Activated CD8-positive, alpha-beta memory T cell treated with anti-CD3 and anti-CD28 coated beads, Interleukin-2, amount 10 ng/mL, durations not matched to agents 7 days and 5 days (primary cell): ENCODE measurements at places on chromosomes 11 and 22.

DNA sequence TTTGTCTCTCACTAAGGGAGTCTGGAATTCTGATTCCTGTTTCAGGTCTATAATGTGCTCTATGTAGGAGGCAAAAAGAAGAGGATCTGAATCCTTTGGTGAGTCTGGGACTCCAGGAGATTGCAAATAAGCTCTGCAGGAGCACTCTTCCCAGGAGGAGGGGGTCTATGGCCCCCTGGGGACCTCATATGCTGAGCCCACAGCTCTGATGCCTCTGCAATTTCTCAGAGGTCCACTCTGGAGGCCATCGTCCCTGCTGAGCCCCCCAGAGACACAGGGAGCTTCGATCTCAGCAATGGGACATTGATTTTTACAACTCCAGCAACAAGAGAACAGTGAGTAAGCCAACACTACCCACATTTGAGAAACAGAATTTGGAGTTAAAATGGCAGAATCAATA, 20.2 kb upstream of the NRGN start:
- H3K27ac ChIP-seq: no peak overlapping the region
- no peaks in the 10 kb centered on the region for H3K36me3 ChIP-seq
- H3K27me3 ChIP-seq: peaks cover 73% of the 10 kb centered on the region
- no peak for DNase-seq

- H3K27me3 ChIP-seq: no peaks in the 10 kb centered on the region
- no peaks in the 10 kb centered on the region for H3K36me3 ChIP-seq
- H3K4me3 ChIP-seq: no peak overlapping the region
- no peak for DNase-seq
Measured at GRCh38 chr11:44765676-44766075, 38.9 kb downstream of the TSPAN18 start.

DNA sequence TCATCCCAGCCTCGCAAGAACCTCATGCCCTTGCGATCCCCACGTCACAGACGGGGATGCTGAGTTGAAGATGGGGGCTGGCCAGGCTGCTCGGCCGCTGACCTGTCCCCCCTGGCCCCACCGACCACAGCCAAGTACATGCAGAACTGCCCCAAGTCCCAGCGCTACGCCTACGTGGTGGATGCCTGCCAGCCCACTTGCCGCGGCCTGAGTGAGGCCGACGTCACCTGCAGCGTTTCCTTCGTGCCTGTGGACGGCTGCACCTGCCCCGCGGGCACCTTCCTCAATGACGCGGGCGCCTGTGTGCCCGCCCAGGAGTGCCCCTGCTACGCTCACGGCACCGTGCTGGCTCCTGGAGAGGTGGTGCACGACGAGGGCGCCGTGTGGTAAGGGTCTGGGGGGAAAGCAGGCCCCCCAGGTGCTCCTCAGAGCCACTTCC, 10.0 kb downstream of the MUC5B start:
- no peak overlapping the region for H3K4me3 ChIP-seq
- H3K27me3 ChIP-seq: no peaks in the 10 kb centered on the region
- DNase-seq: no peak
- H3K36me3 ChIP-seq: no peaks in the 10 kb centered on the region

DNA sequence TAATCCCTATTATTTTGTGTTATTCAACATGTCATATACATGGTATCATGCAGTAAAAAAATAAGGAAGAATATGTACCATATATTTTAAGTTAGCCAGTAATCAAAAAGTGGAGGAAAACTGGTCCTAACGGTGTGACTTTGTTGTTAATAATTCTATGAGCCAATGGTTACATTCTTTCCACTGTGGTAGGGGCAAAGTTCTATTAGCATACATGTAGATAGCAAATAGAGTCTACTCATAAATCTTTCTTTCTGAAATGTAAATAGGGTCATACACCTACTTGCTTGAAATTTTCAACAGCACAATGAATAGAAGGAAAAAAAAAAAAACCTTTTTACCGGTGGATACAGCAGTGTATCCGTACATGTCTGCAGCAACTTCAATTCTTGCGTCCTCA, 364.8 kb downstream of the RAB38 start:
- DNase-seq: no peak
- H3K27ac ChIP-seq: no peak overlapping the region
- H3K4me1 ChIP-seq: no peaks in the 10 kb centered on the region
- H3K4me3 ChIP-seq: no peak overlapping the region

- DNase-seq: no peak
- no peak overlapping the region for H3K27ac ChIP-seq
- H3K4me1 ChIP-seq: no peaks in the 10 kb centered on the region
- H3K27me3 ChIP-seq: peaks cover 6% of the 10 kb centered on the region
- no peak overlapping the region for H3K4me3 ChIP-seq
Measured at GRCh38 chr11:87447606-87448005, 409.9 kb downstream of the TMEM135 start.
